ENCODE measurements at places on chromosomes 13 and 19.

DNA sequence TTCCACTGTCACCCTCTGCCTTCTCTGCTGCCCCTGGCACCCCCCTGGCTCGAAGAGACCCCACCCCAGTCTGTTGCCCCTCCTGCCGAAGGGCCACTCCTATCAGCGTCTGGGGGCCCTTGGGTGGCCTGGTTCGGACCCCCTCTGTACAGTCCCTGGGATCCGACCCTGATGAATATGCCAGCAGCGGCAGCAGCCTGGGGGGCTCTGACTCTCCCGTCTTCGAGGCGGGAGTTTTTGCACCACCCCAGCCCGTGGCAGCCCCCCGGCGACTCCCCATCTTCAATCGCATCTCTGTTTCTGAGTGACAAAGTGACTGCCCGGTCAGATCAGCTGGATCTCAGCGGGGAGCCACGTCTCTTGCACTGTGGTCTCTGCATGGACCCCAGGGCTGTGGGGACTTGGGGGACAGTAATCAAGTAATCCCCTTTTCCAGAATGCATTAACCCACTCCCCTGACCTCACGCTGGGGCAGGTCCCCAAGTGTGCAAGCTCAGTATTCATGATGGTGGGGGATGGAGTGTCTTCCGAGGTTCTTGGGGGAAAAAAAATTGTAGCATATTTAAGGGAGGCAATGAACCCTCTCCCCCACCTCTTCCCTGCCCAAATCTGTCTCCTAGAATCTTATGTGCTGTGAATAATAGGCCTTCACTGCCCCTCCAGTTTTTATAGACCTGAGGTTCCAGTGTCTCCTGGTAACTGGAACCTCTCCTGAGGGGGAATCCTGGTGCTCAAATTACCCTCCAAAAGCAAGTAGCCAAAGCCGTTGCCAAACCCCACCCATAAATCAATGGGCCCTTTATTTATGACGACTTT, 2.0 kb downstream of the ZFP36 start:
- DNase-seq: peak; percentile 71

DNA sequence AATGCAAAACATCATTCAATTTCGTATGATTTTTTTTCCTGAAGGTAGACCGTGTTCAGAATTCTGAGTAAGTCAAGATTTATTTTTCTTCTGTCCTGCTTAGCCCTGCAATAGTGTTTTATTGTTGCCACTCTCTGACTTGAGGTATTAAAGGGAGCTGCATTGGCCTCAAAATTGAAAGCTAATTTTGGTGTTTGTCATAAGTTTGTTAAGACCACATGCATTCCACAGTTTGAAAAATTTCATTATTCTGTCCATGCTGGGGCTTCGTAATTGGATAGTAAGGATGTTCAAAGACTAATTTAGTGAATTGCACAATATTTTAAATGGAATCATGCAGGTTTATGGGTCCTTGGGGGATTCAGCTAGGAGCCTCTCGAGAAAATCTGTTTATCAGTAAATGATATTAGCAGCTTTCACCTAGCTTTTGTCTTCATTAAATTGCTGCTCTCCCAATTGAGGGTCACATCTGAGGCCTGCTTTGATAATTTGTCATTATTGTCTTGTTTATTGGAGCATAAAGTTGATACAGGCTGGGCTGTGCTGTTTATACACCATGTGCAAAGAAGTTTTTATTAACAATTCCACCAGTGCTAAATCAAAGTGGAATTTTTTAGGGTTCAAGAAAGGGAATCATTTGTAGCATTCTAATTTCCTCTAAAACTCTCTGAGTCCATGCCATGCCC, 339.8 kb upstream of the OBI1 start:
- no peak for DNase-seq

DNA sequence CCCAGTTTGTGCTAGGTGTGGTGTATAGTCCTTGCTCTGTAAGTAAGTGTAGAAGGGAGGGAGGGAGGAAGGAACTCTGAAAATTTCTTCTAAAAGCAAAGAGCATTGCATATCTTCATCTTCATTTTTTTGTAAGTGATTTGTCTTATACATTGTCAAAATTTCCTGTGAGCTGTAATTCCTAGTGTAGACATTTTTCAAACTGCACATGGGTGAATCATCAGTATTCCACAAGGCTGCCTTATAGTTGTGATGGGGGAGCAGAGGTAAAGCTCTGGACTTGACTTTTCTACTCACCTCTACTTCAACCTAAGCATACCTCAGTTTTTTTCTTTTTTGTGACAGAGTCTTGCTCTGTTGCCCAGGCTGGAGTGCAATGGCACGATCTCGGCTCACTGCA, 86.9 kb downstream of the CDK8 start:
- no peak for DNase-seq

GRCh38 chr13:76455960-76456359, 430.2 kb downstream of the KCTD12 start:
- DNase-seq: peak; percentile 36

Measured in common myeloid progenitor, CD34-positive (primary cell).